ENCODE measurements at places on chromosomes 2 and 18.

GRCh38 chr2:8002765-8003393 is 679.0 kb upstream of the ID2 start:
- DNase-seq: no peak

- no peak for DNase-seq
Observed at GRCh38 chr2:215526341-215526740, 90.5 kb upstream of the FN1 start.

DNA sequence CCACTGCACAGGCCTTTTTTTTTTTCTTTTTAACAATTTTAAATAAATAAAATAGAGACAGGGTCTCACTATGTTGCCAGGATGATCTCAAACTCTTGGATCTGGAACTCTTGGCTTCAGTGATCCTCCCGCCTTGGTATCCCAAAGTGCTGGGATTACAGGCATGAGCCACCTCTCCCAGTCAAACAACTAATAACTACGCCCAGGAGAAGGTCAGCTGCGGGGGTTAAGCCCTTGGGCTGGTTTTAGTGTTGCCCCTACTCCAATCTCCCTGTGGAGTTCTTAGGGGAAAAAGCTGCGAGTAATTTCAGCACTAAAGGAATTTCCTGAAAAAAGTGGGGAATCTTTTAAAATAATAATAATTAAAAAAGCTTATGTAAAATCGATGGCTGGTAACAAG is 96.4 kb upstream of the XPO1 start:
- no peak for DNase-seq

DNA sequence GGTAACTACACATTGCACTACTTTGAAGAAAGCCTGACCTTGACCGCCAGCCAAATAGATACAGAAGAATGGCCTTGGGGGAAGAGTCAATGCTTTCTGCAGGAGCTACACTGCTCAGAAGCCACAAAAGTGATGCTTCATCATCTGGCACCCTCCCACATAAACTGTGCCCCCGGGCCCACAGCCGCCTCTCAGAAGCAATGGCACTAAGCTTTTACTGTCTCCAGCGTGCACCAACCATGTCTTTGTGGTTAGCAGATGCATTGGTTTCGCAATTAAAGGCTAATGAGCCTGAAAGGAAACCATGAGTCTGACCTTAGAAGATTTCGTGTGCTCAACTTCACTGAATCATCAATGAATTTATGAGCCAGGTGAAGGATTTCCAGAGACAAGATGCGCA is 209.4 kb upstream of the TRIB2 start:
- DNase-seq: no peak

DNA sequence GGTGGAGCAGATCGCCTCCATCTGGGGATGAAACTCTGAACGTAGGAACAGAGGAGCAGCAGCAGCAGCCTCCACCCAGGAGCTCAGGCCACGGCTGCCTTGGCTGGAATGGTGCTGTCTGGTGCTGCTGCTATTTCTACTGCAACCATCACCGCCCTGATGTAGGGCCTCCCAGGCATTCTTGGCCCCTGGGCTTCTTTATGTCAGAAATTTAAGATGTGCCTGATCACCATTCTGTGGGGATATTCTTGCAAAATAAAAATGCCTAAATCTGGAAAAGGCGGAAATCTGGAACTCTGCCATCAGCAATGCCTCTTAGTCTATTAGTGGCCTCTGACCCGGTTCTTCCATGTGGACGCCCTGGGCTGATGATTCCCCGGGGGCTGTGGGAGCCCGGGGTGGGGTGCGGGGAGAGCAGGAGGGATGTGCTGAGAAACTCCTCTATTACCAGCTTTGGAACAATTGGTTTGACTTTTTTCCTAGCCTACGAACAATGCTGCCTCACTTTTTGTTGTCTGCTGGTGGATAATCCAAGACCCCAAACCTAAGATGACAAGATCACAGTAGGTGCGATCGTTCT is 47.2 kb downstream of the FAM124B start:
- DNase-seq: no peak

GRCh38 chr2:43086451-43087221 is 139.8 kb downstream of the ZFP36L2 start:
- DNase-seq: no peak

DNA sequence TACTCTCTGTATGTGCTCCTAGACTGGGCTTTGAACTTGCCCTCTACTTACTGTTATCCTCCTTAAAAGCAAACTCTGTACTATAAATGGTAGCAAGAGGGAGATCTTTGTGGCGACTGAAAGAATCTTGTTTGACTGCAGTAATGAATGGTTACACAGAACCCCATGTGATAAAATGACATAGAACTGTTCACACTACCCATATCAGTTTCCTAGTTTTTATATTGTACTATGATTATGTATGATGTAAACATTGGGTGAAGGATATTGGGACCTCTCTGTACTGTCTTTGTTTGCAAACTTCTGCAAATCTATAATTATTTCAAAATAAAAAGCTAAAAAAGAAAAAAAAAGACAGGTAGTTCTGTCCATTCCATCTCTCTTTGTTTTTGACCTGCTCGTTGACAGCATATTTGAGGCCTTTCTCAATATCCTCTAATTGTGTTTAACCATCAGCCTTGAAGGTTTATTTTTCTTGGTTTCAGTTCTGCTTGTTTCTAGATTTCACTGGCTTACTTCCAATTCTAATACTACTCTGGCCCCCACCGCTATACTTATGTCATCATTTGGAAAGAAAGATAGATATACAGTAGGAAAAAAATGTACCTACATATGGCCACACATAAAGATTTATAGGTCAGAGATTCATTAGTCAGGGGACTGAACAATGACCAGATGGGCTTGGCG is 79.2 kb upstream of the MYO3B start:
- no peak for DNase-seq

- no peak for DNase-seq
Observed at GRCh38 chr2:238158018-238158508, 707 bp upstream of the ERFE start.
